ENCODE measurements at places on chromosomes 4 and X. TPM values are rescaled to one million over a fixed set of nuclear protein-coding genes. Genes with fewer than 3 reads are reported as not detected.
A peak's percentile ranks its signal among the peaks of the same experiment; 100 is the strongest.

SPIN4 gene
- 9.2 TPM for total RNA-seq

- H3K4me1 ChIP-seq = no peaks in the 10 kb centered on the region
- no peaks in the 10 kb centered on the region for H3K27me3 ChIP-seq
- DNase-seq = no peak
- H3K4me3 ChIP-seq = no peak overlapping the region
- no peaks in the 10 kb centered on the region for H3K36me3 ChIP-seq
These were observed 35.4 kb downstream of the NAT8L start for GRCh38 chr4:2094545-2094944.

FABP2 gene
- total RNA-seq = not detected

DNA sequence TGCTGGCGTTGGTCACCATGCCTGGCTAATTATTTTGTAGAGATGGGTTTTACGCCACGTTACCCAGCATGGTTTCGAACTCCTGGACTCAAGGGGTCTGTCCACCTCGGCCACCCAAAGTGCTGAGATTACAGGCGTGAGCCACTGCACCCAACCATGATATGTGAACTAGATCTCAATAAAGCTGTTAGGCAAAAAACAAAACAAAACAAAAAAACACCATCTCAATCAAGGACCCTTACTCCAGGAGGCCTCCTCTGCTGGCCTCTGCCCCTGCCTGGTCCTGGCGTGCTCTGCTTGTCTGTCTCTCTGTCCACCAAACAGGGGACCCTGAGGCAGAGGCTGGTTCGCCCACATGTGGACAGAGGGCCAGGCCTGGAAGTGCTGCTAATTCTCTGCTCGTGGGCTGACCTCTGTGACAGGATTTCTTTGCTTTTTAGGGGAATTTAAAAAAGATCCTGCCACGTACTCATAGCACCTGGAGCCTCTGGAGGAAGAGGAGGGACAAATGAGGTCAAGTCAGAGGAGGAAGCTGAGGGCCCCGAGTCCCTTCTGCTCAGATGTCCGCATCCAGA, 32.7 kb upstream of the WFS1 start:
- H3K27ac ChIP-seq = no peak overlapping the region
- no peaks in the 10 kb centered on the region for H3K4me1 ChIP-seq
- no peaks in the 10 kb centered on the region for H3K27me3 ChIP-seq
- DNase-seq = peak; percentile 16

DNA sequence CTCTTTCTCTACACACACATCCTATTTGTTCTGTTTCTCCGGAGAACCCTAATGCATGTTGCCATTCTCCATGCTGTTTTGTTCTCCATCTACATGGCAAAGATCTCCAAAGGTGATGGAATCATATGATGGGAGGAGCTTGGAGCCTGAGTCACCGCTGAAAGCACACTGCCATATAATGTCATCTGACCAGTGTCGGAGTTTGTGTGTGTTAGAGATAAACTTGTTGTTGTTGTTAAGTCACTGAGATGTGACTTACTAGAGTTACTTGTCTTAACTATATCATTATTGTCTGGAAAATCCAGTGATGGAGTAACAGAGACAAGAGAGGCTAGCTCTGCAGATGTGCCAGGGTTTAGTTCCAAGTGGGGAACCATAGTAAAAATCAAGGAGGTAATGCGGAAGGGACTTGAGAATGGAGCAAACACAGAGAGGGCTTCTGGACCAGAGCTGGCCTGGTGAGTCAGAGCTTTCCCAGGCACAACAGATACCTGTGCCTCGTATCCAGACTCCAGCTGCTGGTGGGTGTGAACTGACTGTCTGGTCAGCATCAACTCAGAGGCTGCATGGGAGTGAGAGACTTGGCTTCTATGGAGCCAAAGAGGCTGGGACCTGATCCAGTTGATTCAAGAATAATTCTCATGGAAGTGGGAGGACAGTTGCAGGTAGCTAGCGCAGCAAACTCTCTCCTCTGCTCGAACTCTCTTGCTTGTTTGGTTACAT, 30.6 kb upstream of the CCKAR start:
- H3K36me3 ChIP-seq = no peaks in the 10 kb centered on the region
- no peak overlapping the region for H3K4me3 ChIP-seq
- no peak overlapping the region for H3K27ac ChIP-seq
- H3K4me1 ChIP-seq = no peaks in the 10 kb centered on the region

DNA sequence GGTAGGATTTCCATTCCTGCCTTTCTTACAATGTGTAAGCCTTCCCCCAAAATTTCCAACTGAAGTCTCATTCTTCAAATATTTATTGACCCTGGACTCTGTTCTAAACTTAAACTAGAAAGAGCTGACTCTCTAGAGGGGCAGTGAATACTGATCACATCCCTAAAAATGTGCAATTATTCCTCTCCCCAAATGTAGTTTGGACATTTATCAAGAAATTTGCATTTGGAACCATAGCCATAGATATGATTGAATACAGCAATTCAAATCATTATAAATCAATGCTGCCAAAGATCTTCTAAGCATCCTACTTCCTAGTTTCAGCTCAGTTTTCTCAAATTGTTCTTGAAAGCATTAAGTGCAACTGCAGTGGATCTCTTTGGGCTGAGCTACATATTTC, 525.7 kb downstream of the RAB28 start:
- H3K36me3 ChIP-seq = no peaks in the 10 kb centered on the region
- DNase-seq = no peak
- H3K27me3 ChIP-seq = no peaks in the 10 kb centered on the region
- no peak overlapping the region for H3K27ac ChIP-seq

GRCh38 chrX:43188296-43188695, 410.3 kb upstream of the PPP1R2C start:
- H3K36me3 ChIP-seq = no peaks in the 10 kb centered on the region
- H3K27ac ChIP-seq = no peak overlapping the region
- H3K27me3 ChIP-seq = no peaks in the 10 kb centered on the region
- H3K4me3 ChIP-seq = no peak overlapping the region
- H3K4me1 ChIP-seq = no peaks in the 10 kb centered on the region

SLC16A2 gene
- 10.7 TPM for total RNA-seq

ARMCX6 gene
- total RNA-seq = 9.4 TPM

CBLL2 gene
- total RNA-seq = not detected

SOD3 gene
- total RNA-seq = 893 TPM

GRCh38 chr4:154519214-154519613, 27.6 kb upstream of the DCHS2 start:
- H3K4me1 ChIP-seq = no peaks in the 10 kb centered on the region
- no peaks in the 10 kb centered on the region for H3K36me3 ChIP-seq
- H3K27me3 ChIP-seq = no peaks in the 10 kb centered on the region
- no peak overlapping the region for H3K27ac ChIP-seq
- DNase-seq = no peak

TEX11 gene
- total RNA-seq = not detected

SYN1 gene
- total RNA-seq = 5.7 TPM

- no peaks in the 10 kb centered on the region for H3K4me1 ChIP-seq
- no peaks in the 10 kb centered on the region for H3K36me3 ChIP-seq
- H3K27ac ChIP-seq = no peak overlapping the region
- no peaks in the 10 kb centered on the region for H3K27me3 ChIP-seq
These were observed 219.4 kb downstream of the SLC4A4 start for GRCh38 chr4:71558248-71558647.

GRCh38 chr4:140170299-140170698, 16.3 kb upstream of the MAML3 start:
- DNase-seq = no peak
- H3K4me3 ChIP-seq = no peak overlapping the region
- H3K36me3 ChIP-seq = no peaks in the 10 kb centered on the region
- no peak overlapping the region for H3K27ac ChIP-seq
- H3K27me3 ChIP-seq = no peaks in the 10 kb centered on the region

GRCh38 chr4:102535398-102536082, 34.4 kb downstream of the NFKB1 start:
- DNase-seq = no peak
- no peak overlapping the region for H3K27ac ChIP-seq
- H3K4me1 ChIP-seq = no peaks in the 10 kb centered on the region
- H3K36me3 ChIP-seq = peaks cover 12% of the 10 kb centered on the region
- H3K4me3 ChIP-seq = no peak overlapping the region

- H3K4me3 ChIP-seq = no peak overlapping the region
- no peaks in the 10 kb centered on the region for H3K4me1 ChIP-seq
These were observed 337.7 kb upstream of the GATB start for GRCh38 chr4:152098365-152099060.

- peaks cover 18% of the 10 kb centered on the region for H3K36me3 ChIP-seq
- H3K4me3 ChIP-seq = peak overlapping the region; percentile 83
- no peak for DNase-seq
- H3K27me3 ChIP-seq = no peaks in the 10 kb centered on the region
- H3K4me1 ChIP-seq = peaks cover 26% of the 10 kb centered on the region
These were observed 3.1 kb downstream of the DCAF16 start for GRCh38 chr4:17807446-17807845.

GRCh38 chr4:121243485-121243884, 79.4 kb upstream of the TNIP3 start:
- no peaks in the 10 kb centered on the region for H3K36me3 ChIP-seq
- H3K4me3 ChIP-seq = no peak overlapping the region
- no peak overlapping the region for H3K27ac ChIP-seq
- no peak for DNase-seq

GRCh38 chrX:150575419-150575814, 7.0 kb downstream of the MTM1 start:
- no peak for DNase-seq
- H3K27me3 ChIP-seq = no peaks in the 10 kb centered on the region
- no peaks in the 10 kb centered on the region for H3K4me1 ChIP-seq
- H3K27ac ChIP-seq = no peak overlapping the region

DNA sequence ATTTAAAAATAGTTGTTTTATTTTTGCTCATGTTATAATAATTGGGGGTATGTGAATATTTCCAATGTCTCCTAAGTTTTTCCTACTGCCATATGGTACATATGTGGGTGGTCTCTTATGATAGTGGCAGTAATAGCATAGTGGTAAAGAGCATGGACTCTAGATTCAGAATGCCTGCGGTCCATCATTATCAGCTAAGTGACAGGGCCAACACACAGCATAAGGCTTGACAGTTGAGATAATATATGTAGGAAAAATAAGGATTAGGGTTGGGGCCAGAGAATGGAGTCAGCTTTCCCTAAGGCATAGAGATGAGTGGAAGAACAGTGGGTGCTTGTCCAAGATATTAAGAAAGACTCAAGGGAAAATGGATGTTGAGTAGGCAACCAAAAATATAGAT, 2707.5 kb downstream of the PCDH7 start:
- H3K4me1 ChIP-seq = no peaks in the 10 kb centered on the region
- H3K4me3 ChIP-seq = no peak overlapping the region
- DNase-seq = no peak
- no peaks in the 10 kb centered on the region for H3K27me3 ChIP-seq
- no peak overlapping the region for H3K27ac ChIP-seq

FRAS1 gene
- total RNA-seq = 0.75 TPM

GRCh38 chr4:74395633-74396032, 30.7 kb downstream of the EREG start:
- no peaks in the 10 kb centered on the region for H3K4me1 ChIP-seq
- no peak overlapping the region for H3K27ac ChIP-seq
- no peak overlapping the region for H3K4me3 ChIP-seq
- no peaks in the 10 kb centered on the region for H3K27me3 ChIP-seq
- DNase-seq = no peak
- H3K36me3 ChIP-seq = no peaks in the 10 kb centered on the region

NOX1 gene
- not detected for total RNA-seq

ZFYVE28 gene
- total RNA-seq = 12.3 TPM
